ENCODE measurements at places on chromosomes 5 and 9. TPM values are rescaled to one million over a fixed set of nuclear protein-coding genes. Genes with fewer than 3 reads are reported as not detected.

- DNase-seq = no peak
- H3K27ac ChIP-seq = no peak overlapping the region
- no peak overlapping the region for H3K4me3 ChIP-seq
- no peaks in the 10 kb centered on the region for H3K36me3 ChIP-seq
- no peaks in the 10 kb centered on the region for H3K27me3 ChIP-seq
These were observed 16.3 kb downstream of the TCERG1 start for GRCh38 chr5:146463446-146463845.

- no peak overlapping the region for H3K27ac ChIP-seq
- H3K36me3 ChIP-seq = no peaks in the 10 kb centered on the region
- DNase-seq = no peak
- no peak overlapping the region for H3K4me3 ChIP-seq
- H3K27me3 ChIP-seq = no peaks in the 10 kb centered on the region
These were observed 67.4 kb upstream of the TBC1D9B start for GRCh38 chr5:179974946-179975712.

- no peaks in the 10 kb centered on the region for H3K4me1 ChIP-seq
- H3K27ac ChIP-seq = no peak overlapping the region
- H3K27me3 ChIP-seq = no peaks in the 10 kb centered on the region
- peak; percentile 13 for DNase-seq
- no peak overlapping the region for H3K4me3 ChIP-seq
These were observed 54.3 kb downstream of the TSTD2 start for GRCh38 chr9:97578846-97579245.

- H3K27me3 ChIP-seq = no peaks in the 10 kb centered on the region
- peak overlapping the region; percentile 64 for H3K27ac ChIP-seq
- no peak for DNase-seq
- peaks cover 27% of the 10 kb centered on the region for H3K4me1 ChIP-seq
- H3K4me3 ChIP-seq = peak overlapping the region; percentile 21
These were observed 12.9 kb downstream of the PRRC2B start for GRCh38 chr9:131406563-131407436.

DNA sequence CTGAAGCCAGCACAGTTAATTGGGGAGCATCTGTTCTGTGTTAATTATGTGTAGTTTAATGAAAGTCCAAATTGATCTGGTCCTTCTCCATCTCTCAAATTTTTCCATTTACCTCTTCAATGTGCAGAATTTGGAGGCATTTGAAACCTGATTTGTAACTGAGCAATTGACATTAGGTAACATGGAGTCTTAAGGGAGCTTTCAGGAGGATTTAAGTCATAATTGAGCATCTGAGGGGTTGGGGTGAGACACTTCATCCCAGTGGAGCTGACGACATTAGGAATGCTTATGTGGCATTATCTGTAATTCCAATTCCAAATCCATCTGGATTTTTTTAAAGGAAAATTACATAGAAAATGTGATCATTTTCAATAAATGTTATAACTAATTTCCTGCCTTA lies 1015.9 kb downstream of the TLE1 start:
- DNase-seq = no peak
- no peaks in the 10 kb centered on the region for H3K4me1 ChIP-seq
- H3K4me3 ChIP-seq = no peak overlapping the region

- no peak overlapping the region for H3K27ac ChIP-seq
- no peaks in the 10 kb centered on the region for H3K36me3 ChIP-seq
- H3K4me3 ChIP-seq = no peak overlapping the region
- no peak for DNase-seq
- H3K27me3 ChIP-seq = no peaks in the 10 kb centered on the region
These were observed 29.6 kb upstream of the UGCG start for GRCh38 chr9:111866976-111867375.

The HSD17B3 gene
- not detected for total RNA-seq

The HACD4 gene
- 8.7 TPM for total RNA-seq

Data from uterus (tissue), 4 donors.